ENCODE measurements at places on chromosomes 2 and 18.

DNA sequence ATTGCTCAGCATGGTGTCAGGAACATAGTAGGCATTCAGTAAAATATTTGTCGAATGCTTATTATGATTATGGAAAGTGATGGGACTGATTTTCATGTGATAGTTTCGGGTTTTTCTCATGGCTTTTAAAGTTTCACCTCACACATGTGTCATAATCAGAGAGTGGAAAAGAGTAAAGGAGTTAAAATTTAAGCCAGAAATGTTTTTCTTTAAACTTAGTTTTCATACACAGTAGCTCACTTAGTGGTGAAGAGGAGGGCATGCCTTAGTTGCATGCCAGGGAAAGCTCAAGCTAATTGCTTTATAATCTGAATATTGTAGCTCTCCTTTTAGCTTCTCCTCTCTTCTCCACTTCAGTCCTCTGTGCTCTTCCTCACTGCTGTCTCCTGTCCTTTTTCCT lies 38.0 kb downstream of the EHBP1 start:
- DNase-seq, result no peak

GRCh38 chr2:207532676-207533075 lies 2.9 kb downstream of the CREB1 start:
- no peak for DNase-seq

DNA sequence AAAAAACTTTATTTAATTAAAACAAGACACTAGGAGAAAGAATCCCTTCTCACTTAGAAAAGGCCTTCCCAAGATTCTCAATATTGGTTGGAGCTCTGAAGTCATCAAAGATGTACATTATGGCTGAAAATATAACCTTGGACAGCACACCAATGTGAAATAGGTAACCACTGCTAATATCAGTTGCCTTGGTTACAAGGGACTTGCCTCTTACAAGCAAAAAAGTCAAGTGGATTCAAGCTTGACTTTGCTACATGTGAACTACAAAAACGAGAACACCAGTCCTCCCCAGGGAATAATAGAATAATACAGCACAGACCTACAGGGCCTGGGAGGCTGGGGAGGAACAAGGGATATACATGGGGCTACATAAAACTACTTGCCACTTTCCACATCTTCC lies 46.1 kb downstream of the NABP1 start:
- no peak for DNase-seq

DNA sequence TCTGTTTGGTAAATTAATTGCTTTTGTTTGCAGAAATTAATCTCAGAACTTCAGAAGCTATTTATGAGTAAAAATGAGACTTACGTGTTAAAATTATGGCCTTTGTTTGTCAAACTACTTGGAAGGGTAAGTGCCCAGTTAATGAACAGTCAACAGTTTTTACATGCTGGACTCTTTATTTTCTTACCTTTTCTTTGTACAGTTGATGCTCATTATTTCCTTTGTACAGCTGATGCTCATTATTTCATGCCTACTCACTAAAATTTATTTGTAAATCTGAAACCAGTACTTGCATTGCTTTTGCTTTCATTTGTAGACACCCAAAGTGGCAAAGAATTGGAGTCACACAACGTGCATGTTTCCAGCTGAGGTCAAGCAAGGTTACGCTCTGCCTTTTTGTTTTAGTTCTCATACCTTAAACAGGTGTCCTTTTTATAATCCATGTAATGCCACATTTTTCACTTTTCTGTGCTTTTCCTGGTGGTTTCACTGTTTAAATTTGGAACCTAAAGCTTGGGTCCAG lies 13.3 kb downstream of the RIF1 start:
- DNase-seq, result no peak

DNA sequence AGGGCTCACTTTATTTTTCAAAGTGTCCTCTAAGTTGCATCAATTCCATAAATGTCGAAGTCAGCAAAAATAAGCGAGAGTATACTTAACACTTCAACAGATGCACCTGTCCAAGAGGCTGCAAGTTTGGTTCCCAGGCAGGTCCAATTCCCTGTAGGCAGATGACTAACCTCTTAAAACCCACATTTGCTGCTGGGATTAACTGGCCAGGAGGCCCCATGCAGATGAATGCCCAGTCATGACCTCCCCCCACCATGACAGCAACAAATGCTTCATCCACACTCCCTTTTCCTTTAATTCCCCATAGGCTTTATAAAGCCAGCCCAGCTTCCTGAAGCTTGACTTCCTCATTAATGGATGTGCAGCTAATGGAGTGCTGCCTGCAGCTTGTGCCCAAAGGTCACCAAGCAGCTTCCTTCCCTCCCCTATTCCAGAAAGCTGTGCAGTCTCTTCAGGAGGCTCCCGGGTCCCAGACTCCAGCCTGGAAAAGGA lies 35.7 kb downstream of the REEP1 start:
- no peak for DNase-seq

DNA sequence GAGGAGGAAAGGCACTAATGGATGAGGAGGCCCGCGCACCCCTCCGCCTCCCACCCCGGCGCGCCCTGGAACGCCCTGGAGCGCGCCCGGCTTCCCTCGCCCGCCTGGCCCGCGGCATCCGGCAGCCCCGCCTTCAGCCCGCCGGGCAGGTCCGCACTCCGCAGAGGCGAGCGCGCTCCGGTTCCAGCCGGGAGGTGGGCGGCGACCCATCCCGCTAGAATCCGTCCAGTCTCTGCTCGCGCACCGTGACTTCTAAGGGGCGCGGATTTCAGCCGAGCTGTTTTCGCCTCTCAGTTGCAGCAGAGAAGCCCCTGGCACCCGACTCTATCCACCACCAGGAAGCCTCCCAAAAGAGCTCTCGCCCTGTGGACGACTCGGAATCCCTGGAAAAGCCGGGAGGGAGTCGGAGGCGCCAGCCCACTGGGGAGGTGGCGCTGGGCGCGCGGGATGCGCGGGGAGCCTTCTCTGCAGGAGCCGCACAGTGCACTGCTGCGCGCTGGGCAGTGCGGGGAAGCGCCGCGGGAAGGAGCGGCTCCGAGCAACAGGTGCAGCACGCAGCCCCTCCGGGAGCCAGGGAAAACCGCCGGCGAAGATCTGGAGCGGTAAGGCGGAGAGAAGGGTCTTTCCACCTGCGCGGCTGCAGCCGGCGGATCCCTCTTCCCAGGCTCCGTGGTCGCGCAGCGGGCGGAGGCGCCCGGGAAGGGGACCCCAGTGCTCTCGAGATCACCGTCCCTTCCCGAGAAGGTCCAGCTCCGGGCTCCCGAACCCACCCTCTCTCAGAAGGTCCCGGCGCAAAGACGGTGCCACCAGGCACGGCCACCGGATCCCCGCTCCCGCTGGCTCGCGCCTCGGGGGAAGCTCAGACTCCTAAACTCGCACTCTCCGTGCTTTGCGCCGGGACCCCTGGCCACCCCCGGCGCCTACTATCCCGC lies at the start of gene GALR1:
TSS of gene GALR1 (plus strand) at position 280 of the 932 bp plus-strand sequence. CDS start 701 bp downstream, outside the sequence.
- no peak for DNase-seq

GRCh38 chr2:192886636-192887035 lies 691.9 kb upstream of the TMEFF2 start:
- DNase-seq, result no peak

DNA sequence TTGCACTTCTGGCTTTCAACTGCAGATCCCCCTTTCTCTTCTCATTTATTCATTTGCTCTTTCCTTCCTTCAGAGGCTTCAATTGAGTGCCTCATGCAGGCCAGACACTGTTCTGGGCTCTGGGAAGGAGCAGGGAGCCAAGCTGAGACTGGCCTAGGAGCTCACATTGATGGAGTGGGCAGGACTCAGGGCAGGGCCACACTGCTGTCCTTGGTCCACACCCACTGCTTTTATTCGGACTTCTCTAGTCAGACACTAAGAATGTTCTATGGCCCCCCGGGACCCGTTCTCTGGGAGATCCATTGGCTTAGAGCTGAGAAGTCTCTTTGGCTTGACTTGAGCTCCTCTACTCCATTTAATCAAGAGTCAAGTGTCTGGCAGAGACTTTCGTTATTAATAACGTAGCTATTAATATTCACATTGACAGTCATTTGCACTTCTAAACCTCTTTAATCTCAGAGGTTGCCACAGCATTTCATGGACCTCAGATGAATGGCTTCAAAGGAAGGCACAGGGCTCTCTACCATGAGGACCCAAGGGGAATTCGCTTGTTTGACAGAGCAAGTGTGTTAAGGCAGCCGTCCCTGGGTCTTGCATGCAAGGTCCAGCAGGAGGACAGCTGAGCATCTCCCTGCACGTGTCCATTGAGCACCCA lies 20.1 kb downstream of the SH3RF3 start:
- DNase-seq, result no peak

DNA sequence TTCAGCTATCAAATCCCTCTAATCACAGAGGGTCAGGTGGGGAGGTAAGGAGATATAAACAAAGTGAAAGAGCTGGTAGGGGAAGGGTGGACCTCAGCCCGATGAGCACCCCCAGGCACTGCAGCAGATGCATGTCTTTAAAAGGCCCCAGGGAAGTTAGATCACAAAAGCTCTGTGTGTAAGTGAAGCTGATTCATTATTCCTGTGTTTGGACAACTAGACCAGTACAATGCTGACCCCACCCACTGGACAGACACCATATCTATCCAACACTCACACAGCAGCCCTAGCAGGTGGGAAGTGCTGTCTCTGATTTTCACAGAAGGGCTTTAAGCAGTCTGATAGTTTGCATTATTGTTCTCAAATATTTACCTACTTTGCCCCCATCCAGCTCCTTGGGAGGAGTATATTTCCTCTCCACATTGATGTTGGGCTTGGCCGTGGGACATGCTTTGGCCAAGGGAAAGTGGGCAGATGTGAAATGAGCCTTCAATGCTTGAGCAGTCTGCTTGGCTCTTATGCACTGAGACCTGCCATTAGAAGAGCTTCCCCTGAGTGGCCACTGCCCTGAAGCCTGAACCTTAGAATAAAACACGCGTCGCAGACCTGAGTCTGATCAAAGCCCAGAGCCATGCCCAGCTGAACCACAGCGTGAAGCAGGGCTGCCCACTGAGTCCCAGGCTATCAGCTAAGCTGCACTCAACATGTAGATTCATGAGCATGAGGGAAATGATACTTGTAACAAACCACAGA lies 111.4 kb downstream of the COPS8 start:
- DNase-seq, result no peak

- no peak for DNase-seq
Observed at GRCh38 chr2:112317303-112318158, 42.1 kb downstream of the ZC3H6 start.

Data from NCI-H1048 (cell line).